ENCODE measurements at places on chromosomes 3 and 15.

GRCh38 chr3:127151992-127152650, 40.8 kb upstream of the PRR23E start:
- no peak for DNase-seq

- DNase-seq: no peak
Measured at GRCh38 chr15:70559265-70560239, 203.8 kb downstream of the UACA start.

- no peak for DNase-seq
Measured at GRCh38 chr15:49179433-49180190, 9.6 kb downstream of the GALK2 start.

DNA sequence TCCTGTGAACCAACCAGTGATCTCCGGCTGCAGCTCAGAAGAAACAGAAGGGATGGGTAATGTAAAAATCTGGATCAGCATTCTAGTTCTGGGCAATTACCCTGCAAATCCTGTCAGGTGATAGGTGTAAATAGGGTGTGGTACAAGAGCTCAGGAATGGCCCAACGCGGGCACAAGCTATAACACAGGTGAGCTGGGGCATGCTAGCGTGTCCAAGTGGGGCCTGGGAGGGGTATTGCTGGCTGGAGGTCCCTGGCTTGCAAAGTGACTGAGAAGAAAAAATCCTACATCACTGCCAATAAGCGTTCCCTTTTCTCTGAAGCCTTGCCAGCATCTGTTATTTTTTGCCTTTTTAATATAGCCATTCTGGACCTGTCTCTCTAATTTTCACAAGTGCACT, 9.7 kb upstream of the CHST2 start:
- no peak for DNase-seq

DNA sequence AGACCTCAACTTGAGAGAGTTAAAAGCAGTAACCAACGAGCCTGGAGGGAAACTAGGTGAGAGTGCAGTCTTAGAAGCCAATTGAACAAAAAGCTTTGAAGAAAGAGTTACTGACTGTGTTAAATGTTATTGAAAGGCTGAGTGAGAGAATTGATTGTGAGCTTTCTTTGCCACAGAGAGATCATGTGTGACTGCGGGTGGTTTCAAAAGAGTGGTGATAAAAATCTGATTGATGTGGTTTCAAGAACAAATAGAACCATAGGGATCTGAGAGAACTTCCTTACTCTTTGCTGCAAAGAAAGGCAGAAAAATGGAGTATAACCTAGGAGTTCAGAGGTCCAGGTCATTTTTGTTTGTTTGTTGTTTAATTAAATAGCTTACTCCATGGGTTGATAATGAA, 759.9 kb upstream of the ALCAM start:
- DNase-seq: no peak

- DNase-seq: no peak
Measured at GRCh38 chr3:122661633-122662032, 19.0 kb upstream of the PARP14 start.

DNA sequence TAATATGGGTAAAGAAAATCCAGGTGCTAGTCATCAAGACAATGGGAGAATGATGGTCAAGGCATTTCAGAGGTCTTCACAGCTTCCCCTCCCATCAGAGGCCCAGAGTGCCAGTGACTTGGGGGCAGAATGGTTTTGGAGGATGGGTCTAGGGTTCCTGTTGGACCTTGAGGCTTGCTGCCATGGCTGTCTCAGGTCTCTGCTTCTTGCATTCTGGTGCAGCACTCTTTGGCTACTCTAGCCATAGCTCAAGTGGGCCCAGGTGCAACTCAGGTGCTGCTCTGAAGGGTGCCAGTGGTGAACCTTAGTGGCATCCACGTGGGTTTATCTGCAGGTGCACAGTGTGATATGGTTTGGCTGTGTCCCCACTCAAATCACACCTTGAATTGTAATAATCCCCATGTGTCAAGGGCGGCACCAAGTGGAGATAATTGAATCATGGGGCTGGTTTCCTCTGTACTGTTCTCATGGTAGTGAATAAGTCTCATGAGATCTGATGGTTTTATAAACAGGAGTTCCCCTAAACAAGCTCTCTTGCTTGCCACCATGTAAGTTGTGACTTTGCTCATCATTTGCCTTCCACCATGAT, 48.5 kb upstream of the PEX5L start:
- DNase-seq: no peak

DNA sequence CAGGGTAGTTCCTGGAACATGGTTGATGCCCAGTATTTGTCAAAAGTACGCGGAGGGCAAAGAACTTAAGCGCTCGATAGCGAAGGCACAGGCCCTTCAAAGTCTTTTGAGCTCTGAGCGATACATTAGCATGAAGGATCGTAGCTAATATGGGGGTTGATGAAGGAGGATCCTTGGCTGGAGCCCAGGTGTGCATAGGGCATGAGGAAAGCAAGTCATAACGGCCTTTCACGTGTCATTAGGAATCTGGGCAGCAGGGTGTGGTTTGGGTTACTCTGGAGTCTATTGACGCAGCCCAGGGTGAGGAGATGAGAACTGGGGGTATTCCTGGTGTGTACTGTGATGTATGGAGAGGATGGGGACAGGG, 31.7 kb downstream of the SPINK8 start:
- no peak for DNase-seq

GRCh38 chr3:128404276-128405068, 62.2 kb downstream of the DNAJB8 start:
- DNase-seq: no peak

- DNase-seq: no peak
Measured at GRCh38 chr3:195140410-195140809, 130.5 kb downstream of the XXYLT1 start.

DNA sequence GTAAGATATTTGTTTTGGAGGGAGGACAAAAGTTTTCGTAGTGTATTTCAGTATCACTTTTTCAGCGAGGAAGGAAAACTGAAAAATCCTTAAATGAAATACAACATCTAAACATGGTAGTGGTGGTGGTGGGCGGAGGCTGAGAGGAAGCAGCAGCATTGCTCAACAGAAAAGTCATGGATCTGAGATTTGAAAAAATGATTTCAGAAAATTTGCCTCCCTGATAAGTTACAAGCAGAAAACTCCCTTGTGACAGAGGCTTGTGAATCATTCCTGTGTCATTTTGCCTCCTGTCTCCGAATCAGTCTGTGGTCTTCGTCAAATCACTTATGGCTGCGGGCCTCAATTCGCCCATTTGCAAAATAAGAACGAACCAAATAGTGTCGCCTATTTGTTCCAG, 965 bp upstream of the CRBN start:
- no peak for DNase-seq

GRCh38 chr3:48432411-48433371, 2.8 kb upstream of the PLXNB1 start:
- no peak for DNase-seq

GRCh38 chr3:43104660-43105595, 951 bp downstream of the POMGNT2 start:
- no peak for DNase-seq

DNA sequence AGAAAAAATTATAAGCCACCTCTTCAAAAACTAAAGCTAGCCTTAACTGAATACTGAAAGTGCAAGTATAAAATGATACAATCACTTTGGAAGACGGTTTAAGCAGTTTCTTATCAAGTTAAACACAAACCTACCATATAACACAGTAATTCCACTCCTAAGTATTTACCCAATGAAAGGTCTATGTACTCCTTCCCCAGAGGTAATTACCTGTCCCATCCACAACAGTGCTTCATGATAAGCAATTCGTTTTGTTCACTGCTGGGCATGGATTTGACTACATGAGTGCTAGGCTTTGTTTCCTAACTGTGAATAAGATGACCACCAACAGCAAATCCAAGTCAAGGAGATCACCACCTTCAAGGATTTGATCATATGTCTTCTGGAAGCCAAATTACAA, 4.3 kb downstream of the COX5A start:
- no peak for DNase-seq

DNA sequence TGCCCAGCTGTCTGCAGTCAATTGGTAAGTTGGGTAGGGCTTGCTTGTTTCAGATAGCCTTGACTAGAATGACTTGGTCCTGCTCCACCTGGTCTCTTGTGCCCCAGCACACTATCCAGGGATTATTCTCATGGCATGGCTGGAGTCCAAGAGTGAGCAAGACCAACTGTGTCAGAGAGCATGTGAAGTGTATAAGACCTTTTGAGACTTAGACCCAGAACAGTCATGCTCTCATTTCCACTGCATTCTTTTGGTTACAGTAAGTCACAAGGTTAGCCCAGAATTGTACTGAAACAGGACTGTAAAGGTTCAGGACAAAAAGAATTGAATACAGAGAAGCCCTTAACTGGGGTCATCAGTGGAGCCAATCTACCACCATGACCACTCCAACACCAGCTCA, 650.8 kb upstream of the ADAMTS9 start:
- no peak for DNase-seq

GRCh38 chr3:5302661-5303060, 115.2 kb downstream of the EDEM1 start:
- DNase-seq: no peak

DNA sequence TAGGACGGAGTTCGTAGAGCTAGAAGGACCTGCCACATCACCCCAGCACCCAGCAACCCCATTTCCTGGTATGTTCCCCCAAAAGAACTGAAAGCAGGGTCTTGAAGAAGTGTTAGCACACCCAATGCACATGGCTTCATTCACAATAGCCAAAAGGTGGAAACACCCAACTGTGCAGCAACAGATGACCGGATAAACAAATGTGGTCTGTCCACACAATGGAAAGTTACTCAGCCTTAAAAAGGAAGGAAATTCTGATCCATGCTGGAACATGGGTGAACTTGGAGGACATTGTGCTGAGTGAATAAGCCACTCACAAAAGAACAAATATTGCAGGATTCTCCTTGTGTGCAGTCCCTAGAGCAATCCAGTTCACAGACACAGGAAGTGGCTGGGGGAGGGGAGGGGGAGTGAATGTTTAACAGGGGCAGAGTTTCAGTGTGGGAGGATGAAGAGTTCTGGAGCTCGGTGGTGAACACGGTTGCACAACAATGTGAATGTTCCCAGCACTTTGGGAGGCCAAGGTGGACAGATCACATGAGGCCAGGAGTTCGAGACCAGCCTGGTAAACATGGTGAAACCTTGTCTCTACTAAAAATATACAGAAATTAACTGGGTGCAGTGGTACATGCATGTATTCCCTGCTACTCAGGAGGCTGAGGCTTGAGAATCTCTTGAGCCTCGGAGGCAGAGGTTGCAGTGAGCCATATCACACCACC, 157.5 kb downstream of the NUP210 start:
- no peak for DNase-seq

GRCh38 chr3:34394978-34395748, 596.7 kb downstream of the PDCD6IP start:
- no peak for DNase-seq

- DNase-seq: no peak
Measured at GRCh38 chr15:41284427-41285177, 47.8 kb downstream of the OIP5 start.

- DNase-seq: peak; percentile 41
Measured at GRCh38 chr3:72306800-72307341, 521.9 kb upstream of the PROK2 start.

DNA sequence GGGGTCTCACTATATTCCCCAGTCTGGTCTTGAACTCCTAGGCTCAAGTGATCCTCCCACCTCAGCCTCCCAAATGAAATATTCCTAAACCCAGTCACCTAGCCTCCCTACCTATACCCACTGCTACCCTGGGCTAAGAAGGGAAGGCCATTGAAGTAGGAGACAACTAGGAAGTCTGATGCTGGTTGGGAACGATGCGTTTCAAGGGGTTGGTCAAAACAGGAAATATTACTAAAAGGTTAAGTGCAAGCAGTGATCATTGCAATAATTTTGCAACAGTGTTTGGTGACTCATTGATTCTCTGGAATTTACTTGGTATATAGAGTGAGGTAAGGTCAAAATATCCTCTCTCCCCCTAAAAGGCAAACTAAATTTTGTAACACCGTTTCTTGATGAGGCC, 4.6 kb upstream of the UQCRC1 start:
- no peak for DNase-seq

DNA sequence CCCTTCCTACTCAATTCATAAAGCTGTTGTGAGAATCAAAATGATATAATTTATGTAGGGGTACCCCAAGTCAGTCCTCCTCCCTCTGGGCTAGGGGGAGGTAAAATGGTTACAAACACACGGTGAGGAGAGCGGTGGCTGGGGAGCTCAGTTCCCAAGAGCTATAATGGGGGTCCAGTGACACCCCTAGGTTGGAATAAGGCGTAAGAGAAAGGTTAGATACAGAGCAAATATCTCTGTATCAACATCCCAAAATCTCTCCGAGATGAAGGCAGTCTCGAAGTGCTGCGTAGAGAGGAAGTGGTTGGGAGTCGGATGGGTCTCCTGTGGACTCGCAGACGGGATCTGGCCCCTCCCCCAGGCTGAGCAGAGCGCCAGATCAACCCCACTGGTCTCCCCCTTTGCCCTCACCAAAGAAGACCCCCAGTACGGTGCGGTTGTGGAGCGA, 1.8 kb downstream of the DUOX2 start:
- no peak for DNase-seq

DNA sequence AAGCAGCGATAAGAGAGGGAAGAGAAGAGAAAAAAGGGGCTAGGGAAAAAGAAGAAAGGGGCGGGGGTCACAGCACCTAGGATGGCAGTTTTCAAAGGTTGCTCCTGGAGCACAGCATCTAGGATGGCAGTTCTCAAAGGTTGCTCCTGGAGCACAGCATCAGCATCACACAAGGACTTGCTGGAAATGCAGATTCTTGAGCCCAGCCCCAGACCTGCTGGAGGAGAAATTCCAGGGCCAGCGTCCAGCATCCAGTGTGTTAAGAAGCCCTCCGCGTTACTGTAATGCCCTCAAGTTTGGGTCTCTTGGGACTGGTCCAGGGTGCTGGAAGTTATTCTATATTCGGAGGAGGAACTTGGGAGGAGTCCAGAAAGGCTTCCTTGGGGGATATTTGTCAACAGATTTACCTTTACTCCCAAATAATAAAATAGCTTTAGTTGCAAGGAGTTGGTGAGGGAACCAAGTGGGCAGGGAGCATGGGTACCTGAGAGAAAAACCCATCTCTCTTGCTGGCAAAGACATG, 519.4 kb downstream of the SHQ1 start:
- no peak for DNase-seq

DNA sequence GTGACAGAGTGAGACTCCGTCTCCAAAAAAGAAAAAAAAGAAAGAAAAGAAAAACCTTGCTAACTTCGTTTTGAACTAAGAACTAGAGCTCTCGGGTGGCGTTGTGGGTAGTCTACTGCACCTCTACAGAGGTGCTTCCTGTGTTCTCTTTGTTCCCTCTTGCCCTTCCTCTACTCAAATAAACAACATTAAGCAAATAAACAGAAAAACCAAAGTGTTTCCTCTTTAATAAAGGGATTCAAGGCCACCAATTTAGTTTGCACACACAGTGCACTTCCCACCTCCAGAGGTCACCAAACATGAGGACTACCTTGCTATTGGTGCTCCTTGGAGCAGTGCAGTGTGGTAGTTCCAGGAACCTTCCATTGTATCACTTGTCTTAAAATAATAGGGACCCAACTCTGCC, 354.2 kb upstream of the TBL1XR1 start:
- DNase-seq: no peak

DNA sequence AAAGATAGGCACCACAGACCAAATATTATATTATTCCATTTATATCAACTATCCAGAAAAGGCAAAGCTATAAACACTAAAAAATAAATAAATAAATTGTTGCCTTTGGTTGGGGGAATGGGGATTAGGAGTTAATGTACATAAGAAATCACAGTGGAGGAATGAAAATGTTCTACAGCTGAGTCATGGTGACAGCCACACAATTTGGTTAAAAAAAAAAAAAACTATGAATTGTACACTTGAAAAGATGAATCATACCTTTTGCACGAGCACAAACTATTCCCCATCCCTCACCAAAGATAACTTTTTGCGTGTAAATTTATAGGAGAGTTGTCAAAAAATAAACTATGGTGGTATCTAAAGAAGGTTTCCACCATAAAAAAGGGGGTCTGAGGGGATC, 103.2 kb downstream of the TBC1D5 start:
- no peak for DNase-seq
